ENCODE measurements at places on chromosomes 11 and 22.

DNA sequence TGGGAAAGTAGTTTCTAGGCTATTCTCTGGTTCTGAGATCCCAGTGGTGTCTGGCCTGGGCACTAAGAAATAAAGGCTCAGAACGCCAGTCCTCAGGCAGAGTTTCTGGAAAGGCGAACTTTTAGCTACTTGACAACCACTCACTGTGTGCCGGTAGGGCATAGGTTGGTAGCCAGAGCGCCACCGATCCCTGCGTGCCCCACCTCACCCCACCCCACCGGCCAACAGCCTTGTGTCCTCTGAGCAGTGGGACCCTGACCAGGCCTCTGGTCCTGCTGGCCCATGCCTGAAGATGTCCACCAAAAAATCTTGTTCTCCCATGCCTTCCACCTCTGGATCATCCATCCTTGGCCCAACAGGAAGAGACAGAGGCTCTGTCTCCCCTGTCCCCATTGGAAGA is 118.0 kb downstream of the FEZ1 start:
- DNase-seq: no peak

GRCh38 chr11:117822074-117823033 is 2.2 kb downstream of the FXYD2 start:
- DNase-seq: peak; percentile 73

DNA sequence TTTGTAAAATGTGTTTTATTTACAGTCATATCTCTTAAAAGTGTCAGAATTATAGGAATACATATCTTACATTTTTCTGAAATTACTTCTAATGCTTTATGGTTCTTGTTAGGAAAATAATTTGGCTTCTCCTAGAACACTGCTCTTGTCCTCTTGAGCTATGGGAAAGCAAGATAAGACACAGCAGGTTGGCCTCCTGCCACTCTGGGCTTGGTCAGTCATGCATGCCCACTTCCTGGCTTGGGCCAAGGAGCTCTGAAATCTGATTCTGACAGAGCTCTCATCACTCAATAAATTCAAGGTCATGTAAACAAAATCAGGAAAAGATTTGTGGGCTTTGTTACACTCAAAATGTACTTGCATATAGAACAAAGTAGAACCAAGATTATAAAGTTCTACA is 1036.0 kb downstream of the OPCML start:
- no peak for DNase-seq

DNA sequence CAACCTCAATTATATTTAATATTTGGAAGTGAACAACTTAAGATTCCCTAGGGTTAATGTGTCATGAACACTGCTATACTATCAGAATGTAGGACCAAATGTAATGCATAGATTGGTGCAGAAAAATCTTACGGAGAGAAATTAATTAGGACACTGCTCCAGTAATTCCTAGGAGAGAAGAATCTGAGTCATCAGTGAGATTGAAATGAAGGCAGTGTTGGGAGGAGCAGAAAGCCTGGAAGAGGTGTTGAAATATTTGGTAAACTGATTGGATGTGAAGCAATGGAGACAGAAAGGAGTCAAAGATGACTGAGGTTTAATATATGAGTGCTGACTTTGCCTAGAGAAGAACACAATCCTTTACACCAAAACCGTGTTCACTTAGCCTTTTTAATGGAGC is 836.0 kb downstream of the FAM181B start:
- no peak for DNase-seq

GRCh38 chr22:46142548-46143490 is 7.5 kb upstream of the PPARA start:
- DNase-seq: no peak

GRCh38 chr11:29527391-29527936 is 489.4 kb downstream of the KCNA4 start:
- no peak for DNase-seq

- peak; percentile 3 for DNase-seq
Measured at GRCh38 chr11:76667271-76667818, 3.2 kb downstream of the LRRC32 start.

GRCh38 chr22:48491451-48491941 is 1336.2 kb downstream of the BRD1 start:
- no peak for DNase-seq

GRCh38 chr11:94849839-94850238 is 81.7 kb downstream of the AMOTL1 start:
- DNase-seq: no peak

DNA sequence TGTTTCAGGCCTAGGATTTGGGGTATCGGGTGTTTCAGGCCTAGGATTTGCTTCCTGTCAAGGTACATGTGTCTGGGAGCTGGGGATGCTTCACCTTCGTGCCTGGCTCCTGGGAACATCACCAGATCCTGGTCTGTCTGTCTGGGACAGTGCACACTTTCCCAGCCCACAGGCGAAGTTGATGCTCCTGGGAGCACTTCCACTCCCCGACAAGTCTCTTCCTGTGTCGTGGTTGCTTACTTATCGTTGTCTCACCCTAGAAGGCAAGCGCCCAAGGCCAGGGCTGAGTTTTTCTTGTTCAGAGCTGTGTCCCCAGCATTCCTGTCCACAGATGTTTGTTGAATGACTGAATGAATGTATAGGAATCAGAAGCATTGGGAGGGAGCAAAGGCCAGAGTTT is 71.5 kb downstream of the LINC01488 start:
- DNase-seq: no peak

GRCh38 chr11:85086504-85087284 is 540.5 kb downstream of the DLG2 start:
- no peak for DNase-seq

DNA sequence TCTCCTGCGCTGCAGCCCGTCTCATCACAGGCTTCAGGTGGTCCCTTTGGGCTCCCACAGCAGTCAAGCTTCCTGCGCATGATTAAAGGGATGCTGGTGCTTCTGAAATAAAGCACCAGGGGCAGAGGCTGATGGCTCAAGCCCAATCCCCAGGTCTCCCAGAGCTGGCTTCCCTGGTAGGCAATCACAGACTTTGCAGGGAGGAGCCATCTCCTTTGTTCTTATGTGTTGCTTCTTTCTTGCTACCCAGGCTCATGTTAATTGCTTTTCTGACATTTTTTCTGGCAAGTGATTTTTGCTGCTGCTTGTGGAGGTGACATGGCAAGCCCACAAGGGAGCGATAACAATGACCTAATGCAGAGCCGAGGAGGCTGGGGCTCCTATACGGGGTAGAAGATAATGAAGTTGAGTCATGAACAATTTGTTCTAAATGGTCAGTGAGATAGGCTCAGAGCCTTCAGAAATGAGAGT is 25.2 kb upstream of the PLET1 start:
- DNase-seq: peak; percentile 26

- no peak for DNase-seq
Measured at GRCh38 chr11:59582006-59582405, 33.6 kb downstream of the OSBP start.

Measured in BE2C (cell line).